ENCODE measurements at places on chromosomes 6 and 20.

DNA sequence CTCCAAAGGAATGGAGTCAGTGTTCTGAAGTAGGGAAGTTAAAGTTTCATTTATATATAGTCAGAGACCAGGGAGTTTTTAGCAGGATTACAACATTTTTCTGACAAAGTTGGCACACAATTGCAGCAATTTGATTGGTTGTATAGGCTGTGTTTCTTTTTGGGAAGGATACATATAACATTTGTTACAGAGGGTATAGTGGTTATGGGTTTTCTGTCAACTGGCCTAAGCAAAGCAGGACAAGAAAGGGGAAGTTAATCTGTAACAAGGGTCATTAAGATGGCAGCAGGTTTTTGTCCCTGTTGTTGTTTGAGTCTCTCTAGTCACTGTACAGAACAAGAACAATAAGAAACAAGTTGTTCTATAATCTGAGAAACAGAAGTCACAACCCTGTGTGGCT lies 41.4 kb downstream of the TPD52L1 start:
- DNase-seq = no peak

- peak; percentile 95 for DNase-seq
These were observed 123.9 kb upstream of the PHACTR1 start for GRCh38 chr6:12592634-12593033.

GRCh38 chr6:157143171-157143889 lies 180.0 kb downstream of the TMEM242 start:
- no peak for DNase-seq

DNA sequence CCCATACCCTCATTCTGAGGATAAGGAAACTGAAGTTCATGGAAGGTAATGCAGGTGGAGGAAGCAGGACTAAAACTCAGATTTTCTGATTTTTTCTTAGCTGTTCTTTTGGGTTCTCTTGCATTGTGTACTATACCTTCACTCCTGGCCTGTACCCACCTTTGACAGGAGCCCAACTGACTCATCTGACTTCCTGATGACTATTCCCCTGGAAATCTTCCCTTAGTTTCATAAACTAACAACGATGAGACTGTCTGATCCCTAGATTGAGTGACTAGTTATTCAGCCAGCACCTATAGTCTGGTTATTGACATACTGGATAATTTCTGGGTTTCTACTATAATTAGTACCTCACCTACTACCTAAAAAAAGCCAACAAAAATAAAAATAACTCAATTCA lies 10.1 kb downstream of the CRYBG1 start:
- DNase-seq = peak; percentile 87

DNA sequence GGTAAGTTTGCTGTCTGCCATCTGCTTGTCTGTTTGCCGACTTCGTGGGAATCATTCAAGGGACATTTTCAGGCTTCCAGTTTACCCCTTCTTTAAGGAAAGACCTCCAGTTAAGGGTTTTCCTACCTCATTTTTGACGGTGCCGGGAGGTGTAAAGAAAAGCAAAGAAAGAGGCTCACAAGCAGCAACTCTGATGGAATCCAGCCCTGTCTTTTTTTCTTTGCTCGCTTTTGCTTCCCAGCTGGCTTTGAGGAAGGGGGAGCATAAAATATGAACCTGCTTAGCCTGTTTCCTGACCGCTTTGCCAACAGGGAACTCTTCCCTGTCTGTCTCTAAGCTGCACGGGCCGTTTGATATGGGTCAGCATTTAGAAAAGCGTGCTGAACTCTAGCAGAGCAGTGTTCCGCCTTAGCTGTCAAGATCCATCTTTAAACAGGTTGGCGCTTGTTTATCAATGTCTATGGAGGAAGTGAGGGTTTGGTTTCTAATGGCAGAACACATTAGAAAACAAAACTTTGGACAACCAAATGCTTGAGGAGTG lies 13.8 kb downstream of the SYTL3 start:
- no peak for DNase-seq

DNA sequence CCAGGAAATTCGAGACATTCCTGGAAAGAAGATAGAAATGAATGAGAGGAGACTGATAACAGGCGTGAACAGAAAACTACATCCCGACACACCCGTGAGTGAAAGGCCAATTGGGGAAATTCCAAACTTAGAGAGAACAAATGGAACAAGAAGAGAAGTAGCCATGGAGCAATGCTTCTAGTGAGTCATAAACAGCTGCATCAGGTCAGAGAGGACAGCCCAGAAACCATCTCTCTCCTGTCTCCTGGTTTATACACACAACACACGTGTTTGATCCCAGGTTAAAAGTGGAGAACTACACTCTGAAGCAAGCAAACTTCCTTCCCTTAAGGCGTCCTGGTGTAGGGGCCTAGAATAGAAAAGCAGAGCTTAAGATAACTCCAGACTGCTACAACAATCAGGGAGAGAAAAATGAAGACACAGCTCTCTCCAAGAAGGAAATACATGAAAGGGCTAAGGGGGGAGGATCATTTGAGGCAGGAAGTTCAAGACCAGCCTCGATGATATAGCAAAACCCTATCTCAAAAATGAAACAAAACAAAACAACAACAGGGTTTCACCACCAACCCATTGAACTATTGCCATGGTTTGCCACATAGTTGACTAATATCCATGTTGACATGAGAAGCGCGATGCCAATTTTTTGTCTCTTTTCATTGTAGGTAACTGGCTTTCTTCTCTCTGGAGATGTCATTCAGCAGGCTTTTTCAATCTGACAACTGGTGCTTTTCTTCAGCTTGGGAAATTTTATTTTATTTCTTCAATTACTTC lies 26.9 kb downstream of the NRN1 start:
- peak; percentile 36 for DNase-seq

GRCh38 chr20:52924411-52925271 lies 47.5 kb upstream of the TSHZ2 start:
- peak; percentile 29 for DNase-seq

GRCh38 chr6:107103082-107103481 lies 12.2 kb downstream of the BEND3 start:
- DNase-seq = no peak

GRCh38 chr20:40578961-40579360 lies 110.1 kb downstream of the MAFB start:
- DNase-seq = no peak

DNA sequence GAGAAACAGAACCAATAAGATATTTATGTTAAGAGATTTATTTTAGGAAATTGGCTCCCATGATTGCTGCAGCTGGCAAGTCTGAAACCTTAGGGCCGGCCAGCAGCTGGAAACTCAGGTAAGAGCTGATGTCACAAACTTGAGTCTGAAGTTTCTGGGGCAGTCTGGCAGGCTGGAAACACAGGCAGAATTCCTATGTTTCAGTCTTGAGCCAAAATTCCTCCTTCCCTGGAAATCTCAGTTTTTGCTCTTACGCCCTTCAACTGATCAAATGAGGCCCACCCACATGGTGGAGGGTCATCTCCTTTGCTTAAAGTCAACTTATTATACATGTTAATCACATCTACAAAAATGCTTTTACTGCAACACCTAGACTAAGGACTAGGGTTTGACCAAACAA lies 184.1 kb downstream of the SOD2 start:
- DNase-seq = no peak

- no peak for DNase-seq
These were observed 78.2 kb upstream of the ASCC3 start for GRCh38 chr6:100959280-100959679.

DNA sequence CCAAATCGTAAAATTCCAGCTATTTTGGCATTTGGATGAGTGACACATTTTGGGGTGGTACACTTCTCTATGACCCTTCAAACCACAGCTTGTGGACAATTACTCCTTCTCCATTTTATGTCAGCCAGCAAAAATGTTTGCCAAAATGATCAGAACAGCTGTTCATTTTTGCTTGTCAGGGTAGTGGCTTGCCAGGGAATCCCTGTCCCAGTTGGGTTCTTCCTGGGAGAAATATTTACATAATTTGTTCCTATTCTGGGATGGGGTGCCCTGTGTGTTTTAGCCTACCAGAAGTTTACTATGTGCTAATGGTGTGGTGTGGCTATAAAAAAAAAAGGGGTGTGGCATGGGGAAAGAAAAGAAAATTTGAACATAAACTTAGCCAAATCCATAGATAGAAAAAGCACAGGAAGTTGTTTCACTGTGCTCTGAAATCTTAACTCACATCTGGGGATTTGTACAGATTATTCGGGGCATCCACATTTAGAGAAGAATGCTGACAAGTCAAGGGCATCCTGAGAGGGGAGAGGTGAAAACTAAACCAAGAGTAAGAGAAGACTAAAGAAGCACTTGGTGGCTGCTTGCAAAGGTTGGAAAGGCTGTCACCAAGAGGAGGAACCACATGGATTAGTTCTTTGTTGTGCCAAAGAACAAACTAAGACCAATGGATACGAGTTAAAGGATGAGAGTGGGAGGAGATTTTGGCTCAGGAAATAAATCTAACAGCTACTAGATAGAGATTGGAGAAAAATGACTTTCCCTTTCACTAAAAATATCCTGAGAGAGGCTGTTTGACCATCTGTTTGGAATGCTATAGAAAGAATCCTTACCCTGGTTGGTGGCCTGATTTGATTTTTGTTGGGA lies 55.2 kb upstream of the RBM24 start:
- no peak for DNase-seq

- DNase-seq = no peak
These were observed 58.8 kb upstream of the TAGAP start for GRCh38 chr6:159103396-159104162.

- no peak for DNase-seq
These were observed 4.3 kb downstream of the MTCL3 start for GRCh38 chr6:127514773-127515227.

GRCh38 chr20:32052778-32053362 lies 828 bp downstream of the HCK start:
- DNase-seq = no peak

DNA sequence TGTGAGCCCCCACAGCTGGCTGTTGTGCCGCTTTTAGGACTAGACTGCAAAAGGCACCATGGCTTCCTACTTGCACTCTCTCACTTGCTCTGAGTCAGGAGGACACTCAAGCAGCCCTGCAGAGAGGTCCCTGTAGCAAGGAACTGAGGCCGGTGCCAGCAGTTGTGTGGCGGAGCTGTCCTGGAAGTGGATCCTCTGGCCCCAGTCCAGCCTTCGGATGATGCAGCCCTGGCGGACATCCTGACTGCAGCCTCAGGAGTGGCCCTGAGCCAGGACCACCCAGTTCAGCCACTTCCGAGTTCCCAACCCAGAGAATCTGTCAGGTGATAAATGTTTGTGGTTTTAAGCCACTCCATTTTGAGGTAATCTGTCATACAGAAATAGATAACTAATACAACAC lies 17.5 kb downstream of the CTCFL start:
- no peak for DNase-seq

DNA sequence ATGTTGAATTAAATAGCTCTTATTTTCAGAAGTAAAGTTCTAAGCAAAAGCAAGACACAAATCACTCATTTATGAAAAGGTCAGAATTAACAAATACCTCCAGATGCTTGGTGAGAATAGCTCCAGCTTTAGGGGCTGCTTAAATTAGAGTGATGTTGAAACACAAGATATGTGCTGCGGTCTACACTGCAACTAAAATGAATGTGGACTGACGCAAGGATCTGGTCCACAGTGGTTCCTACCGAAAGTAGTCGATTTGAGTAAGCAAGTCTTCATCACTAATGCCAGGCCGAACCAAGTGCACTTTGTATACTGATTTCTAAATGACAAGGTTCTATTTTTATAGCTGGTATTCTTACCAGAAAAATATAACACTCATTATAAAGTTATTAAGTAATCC lies 96.3 kb downstream of the PRDM1 start:
- no peak for DNase-seq

DNA sequence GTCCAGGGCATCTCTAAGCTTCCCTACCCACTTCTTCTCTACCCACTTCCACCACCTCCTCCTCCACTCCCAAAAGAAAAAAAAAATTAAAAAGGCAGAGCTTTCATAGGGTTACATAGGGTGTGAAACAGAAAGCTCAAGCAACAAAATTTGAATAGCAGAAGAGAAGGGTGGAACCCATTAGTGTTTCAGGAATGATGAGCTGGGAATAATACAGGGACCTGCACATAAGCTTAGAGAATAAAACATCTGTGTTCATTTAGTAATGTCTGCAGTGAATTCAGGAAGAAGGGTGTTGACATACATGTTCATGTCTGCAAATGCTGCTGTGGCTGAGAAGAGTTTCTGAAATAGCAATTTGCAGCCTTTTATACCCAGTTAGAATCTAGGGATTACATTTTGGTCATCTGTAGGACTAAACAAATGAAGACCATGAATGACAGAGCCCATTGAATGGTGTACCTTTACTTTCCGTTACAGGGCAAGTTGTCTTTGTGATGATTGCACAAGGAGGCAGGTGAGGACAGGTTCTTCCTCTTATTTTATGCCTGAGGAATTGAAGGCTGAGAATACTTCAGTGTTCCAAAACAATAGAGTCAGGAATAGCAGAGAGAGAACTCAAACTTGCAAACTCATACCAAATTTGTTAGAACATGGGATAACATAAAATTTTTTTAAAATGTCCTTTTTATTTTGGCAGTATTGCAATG lies 975.1 kb downstream of the TFAP2A start:
- peak; percentile 81 for DNase-seq

- DNase-seq = no peak
These were observed 112.1 kb downstream of the ASXL1 start for GRCh38 chr20:32470025-32470861.

DNA sequence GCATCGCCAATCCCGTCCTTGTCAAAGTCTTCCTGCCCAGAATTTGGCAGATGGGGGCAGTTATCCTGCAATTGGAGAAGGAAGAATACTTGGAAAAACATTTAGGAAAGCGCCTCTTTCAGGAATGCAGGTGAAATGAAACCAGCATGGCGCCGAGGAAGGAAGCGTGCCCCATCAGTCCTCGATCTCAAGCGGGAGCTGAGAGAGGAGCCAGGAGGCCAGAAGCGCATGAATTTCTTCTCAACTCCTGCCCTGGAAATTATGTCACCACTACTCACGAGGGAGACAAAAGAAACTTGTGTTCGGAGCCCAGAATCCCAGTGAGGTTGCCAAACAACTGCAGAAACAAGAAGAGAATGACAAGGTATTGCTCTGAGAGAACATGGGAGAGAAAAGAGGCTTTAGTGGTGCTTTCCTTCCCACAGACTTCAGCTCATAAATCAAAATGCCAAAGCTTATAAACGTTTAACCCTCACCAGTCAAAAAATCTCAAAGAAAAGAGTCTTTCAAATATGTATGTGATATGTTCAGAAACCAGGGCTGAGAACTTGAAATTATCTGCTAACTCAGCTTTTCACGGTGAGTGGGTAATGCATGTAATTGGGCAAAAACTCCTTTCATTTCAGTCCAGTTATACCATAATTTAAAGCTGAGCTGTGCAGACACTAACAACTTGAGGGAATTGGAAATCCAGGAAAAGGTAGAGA lies 23.9 kb downstream of the THBS2 start:
- no peak for DNase-seq
